ENCODE measurements at places on chromosomes 4 and X.
A peak's percentile ranks its signal among the peaks of the same experiment; 100 is the strongest.

GRCh38 chr4:165506849-165507248 lies 128.0 kb downstream of the CPE start:
- H3K4me3 ChIP-seq = no peak overlapping the region
- DNase-seq = peak; percentile 9
- H3K27me3 ChIP-seq = peaks cover 16% of the 10 kb centered on the region

DNA sequence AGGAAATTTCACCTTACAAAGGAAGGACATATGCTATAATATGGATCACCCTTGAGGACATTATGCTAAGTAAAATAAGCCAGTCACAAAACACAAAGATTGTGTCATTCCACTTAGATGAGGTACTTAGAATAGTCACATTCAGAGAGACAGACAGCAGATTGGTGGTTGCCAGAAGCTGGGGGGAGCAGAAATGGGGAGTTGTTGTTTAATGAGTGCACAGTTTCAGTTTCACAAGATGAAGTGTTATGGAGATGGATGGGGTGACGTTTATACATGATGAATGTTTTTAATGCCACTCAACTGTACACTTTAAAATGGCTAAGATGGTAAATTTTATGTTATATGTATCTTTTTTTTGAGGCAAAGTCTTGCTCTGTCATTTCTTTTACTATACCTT lies 14.8 kb upstream of the SPON2 start:
- DNase-seq = no peak
- no peaks in the 10 kb centered on the region for H3K36me3 ChIP-seq
- H3K27me3 ChIP-seq = no peaks in the 10 kb centered on the region
- no peak overlapping the region for H3K4me3 ChIP-seq

DNA sequence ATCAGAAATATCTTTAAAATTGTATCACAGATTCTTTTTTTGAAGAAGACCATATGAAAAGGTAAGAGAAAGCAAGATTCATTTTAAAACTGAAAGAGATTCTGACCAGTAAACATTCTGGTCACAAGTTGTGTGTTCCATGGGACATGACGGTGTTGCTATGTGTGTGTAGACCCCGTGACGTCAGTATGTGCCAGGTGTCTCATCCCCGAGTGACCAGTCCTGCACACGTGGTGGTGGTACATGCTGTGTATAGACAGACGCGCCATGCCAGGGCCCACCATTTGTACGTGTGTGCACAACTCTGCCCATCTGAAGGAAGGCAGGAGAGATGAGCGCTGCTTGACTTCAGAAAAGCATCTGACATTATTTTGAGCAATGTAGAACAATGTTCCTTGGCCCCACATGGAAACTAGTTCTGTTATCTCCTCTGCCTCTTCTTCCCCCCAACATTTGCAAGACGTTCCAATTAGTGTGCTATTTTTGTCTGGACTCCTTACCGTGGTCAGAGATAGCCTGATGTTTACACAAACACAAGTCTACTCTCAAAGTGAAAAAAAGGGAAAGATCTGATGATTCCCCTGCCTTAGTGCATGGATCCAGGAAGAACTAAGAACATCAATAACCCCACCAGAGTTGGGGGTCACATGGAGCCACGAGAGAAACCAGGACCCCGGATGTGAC lies 51.2 kb downstream of the IRF2 start:
- H3K4me1 ChIP-seq = peaks cover 6% of the 10 kb centered on the region
- no peaks in the 10 kb centered on the region for H3K27me3 ChIP-seq
- no peak for DNase-seq
- H3K36me3 ChIP-seq = peaks cover 16% of the 10 kb centered on the region
- H3K27ac ChIP-seq = no peak overlapping the region
- H3K4me3 ChIP-seq = no peak overlapping the region

DNA sequence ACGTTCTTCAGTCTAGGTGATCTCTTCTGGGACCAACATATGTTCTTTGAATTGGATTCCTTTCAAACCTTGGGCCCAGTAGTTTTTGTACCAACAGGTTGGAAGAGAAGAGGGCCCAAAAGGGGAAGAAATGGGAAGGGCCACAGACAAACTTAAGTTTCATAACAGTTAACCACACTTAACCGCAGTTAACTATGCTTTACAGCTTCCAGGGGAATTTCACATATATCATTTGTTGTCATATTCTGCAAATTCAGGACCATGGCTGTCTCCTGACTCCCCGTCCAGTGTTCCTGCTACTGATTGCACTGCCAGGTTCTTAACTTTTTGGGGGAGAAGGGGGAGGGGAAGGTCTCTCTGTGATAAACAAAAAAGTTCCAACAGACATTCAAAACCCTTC lies 34.6 kb downstream of the RTL5 start:
- no peaks in the 10 kb centered on the region for H3K36me3 ChIP-seq
- no peaks in the 10 kb centered on the region for H3K4me1 ChIP-seq
- no peak for DNase-seq
- H3K27ac ChIP-seq = no peak overlapping the region
- H3K4me3 ChIP-seq = no peak overlapping the region

GRCh38 chr4:103303011-103303410 lies 104.9 kb upstream of the CENPE start:
- DNase-seq = no peak
- no peaks in the 10 kb centered on the region for H3K36me3 ChIP-seq

DNA sequence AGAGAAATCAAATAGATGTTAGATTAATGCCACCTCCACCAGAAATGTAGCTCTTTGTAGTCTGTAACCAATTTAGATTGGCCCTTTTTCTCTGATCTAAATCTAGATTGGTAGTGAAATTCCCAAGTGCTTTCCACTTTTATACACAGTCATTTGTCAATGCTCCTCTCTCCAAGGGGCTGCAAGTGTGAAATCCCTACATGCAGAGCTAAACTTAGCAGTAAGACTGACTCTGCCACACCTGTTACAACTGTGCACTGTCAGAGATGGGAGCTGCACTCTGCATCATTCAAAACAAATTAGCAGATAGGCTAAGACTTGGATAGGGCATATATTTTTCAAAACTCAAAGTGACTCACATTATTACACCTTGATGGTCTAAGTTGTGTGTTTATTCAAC lies 9.1 kb downstream of the SERTM2 start:
- no peak overlapping the region for H3K27ac ChIP-seq
- no peaks in the 10 kb centered on the region for H3K4me1 ChIP-seq
- no peaks in the 10 kb centered on the region for H3K36me3 ChIP-seq
- H3K27me3 ChIP-seq = no peaks in the 10 kb centered on the region
- H3K4me3 ChIP-seq = no peak overlapping the region
- no peak for DNase-seq

DNA sequence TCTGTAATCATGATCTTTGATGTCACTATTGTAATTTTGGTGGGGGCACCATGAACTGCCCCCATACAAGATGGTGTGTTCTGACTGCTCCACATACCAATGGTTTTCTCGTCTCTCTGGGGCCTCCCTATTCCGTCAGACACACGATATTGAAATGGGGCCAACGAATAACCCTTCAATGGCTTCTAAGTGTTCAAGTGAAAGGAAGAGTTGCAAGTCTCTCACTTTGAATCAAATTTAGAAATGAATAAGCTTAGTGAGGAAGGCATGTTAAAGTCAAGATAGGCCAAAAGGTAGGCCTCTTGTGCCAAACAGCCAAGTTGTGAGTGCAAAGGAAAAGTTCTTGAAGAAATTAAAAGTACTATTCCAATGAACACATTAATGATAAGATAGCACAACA lies 205.4 kb downstream of the SPRY1 start:
- DNase-seq = no peak
- H3K36me3 ChIP-seq = no peaks in the 10 kb centered on the region
- H3K4me3 ChIP-seq = no peak overlapping the region
- H3K27ac ChIP-seq = no peak overlapping the region
- peaks cover 20% of the 10 kb centered on the region for H3K4me1 ChIP-seq
